ENCODE measurements at places on chromosomes 3 and 15.

DNA sequence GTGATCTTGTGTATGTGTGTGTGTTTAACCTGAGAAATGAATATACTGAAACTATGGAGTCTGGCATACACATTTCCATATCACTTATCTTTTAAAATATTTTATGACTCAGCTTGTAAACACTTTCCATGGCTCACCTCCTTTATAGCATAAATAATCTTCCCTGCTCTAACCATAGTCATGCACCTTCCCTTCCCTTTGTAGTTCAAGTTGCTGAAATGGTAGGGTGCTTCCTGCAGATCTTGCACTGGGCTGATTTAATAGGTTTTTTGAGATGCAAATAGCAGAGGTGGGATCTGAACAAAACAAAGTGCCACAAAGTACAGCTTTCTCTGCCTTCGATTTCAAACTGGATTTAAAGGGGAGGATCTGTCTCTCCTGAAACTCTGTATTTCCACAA lies 712.7 kb upstream of the LMCD1 start:
- no peak for DNase-seq

DNA sequence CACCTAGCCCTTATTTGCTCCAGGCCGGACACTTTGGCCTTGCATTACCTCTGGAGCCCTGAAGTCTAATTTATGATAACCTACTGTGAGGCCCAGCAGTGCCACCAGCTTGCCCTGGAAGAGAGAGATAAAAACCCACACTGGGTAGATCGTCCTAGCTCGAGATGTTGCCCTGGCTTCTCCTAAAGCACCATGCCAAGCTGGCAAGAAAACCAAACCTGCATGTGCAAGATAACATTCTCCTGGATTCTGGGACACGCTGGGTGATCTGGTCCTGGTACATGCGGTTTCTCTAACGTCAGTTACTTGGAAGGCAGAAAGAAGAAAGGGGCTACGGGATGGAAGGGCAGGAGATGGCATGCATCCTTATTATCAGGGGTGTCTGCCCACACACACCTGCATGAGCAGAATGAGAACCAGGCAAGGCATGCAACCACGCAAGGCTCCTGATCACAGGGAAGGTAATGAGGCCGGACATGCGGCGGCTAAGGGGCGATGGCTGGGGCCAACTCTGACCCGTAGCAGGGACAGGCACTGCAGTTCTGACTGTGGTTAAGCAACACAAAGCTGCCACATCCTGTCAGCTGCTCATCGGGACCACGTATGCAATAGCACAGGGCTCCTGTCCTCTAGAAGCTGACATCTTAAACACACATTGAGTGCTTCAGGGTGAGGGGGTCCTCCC lies 73.0 kb downstream of the OXNAD1 start:
- DNase-seq, result no peak

GRCh38 chr15:92638709-92639365 lies 16.7 kb downstream of the FAM174B start:
- DNase-seq, result no peak

DNA sequence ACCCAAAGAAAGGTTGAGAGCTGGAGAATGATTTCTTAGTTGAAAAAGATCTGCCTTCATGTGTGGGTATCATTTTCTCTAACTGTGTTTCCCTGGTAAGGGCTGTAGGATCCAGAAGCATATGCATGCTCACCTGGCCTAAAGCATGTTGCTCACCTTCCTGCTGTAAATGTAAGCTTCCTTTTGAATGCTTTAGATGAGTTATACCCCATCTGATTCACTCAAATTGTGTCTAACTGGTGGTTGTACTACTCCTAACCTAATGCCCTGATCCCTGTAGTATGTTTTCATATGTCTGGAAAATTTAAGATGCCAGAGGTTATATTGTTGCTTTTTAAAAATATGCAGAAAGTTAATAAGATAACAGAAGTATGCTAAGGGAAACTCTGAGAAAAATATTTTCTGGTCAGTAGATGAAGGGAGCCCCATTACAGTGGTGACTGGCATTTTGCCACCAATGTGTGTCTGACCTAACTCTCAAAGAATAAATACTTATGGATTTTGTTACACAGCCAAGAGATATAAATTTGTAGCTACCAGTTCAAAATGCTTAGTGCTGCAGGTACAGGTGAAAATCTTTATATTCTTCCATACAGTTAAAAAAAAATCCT lies 7.7 kb downstream of the FILIP1L start:
- DNase-seq, result no peak

DNA sequence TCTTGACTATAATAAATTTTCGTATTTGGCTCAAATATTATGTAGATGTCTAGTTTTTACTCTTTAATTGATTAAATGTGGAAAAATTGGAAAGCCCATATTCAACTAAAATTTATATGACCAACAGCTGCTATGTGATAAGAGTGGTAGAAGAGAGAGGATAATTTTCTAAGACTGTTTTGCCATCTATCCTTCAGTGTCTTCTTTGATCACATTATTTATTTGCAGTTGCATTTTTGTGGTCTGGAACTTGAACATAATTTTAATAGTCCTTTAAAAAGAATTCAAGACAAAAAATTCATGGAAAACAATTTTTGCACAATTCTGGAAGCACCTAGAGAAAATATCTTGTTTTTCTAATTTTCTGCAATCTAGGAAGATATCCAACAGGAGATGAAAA lies 213.3 kb upstream of the THBS1 start:
- no peak for DNase-seq

GRCh38 chr15:70415398-70415797 lies 317.7 kb upstream of the TLE3 start:
- DNase-seq, result no peak

GRCh38 chr3:144760831-144761230 lies 789.2 kb downstream of the DIPK2A start:
- DNase-seq, result no peak

DNA sequence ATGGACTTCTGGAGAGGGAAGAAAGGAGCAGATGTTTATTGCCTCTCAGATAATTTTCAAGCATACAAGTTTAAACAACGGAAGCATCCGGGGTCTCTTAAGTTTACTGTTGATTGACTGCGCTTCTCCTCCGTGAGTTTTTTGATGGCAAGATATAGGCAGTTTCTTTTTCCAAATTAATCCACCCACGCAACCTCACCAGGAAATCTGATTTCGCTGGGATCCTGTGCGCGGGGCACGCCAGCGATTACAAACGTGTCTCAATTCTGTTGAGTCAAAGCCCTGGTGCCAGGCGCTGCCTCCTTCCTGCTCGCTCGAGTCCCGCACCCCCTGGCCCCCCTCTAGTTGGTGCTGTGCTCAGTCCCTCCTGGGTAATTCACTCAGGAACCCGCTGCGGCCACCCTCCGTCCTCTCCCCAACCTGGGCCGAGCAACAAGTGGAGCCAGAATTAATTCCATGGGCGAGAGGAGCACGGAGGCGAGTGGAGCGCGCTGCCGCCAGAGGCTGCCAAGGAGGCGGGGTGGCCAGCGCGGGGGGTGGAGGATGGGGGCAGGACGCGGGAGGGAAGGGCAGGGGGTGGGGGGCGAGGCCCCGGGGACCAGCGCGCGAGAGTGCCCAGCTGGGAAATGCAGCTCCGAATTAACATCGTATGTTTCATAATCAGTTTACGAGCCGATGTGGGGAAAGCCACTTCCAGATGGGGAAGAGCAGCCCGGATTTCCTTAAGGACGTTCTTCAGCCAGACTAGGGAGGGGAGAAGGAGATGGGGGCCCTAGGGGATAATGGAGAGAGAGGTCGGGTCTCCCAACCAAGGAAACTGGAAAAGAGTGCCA lies 6.0 kb downstream of the WNT5A start:
- DNase-seq, result no peak

DNA sequence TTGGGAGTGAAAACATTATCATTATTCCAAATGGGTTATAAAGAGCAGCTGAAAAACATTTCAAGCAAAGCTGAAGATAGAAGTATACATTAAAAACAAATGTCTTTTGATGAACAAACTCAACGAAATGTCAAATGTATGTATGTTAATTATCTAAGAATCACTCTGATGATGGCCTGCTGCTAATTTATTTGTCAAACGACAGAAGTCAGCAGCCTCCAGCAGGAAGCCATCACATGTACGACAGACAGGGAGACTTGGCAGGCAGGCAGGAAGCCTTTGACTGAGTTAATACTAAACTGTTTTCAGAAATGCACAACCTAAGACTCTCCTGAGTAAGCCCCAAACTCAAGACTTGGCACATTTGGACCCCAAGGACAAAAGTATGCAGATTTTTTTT lies 491.1 kb downstream of the ZNF385D start:
- DNase-seq, result no peak

DNA sequence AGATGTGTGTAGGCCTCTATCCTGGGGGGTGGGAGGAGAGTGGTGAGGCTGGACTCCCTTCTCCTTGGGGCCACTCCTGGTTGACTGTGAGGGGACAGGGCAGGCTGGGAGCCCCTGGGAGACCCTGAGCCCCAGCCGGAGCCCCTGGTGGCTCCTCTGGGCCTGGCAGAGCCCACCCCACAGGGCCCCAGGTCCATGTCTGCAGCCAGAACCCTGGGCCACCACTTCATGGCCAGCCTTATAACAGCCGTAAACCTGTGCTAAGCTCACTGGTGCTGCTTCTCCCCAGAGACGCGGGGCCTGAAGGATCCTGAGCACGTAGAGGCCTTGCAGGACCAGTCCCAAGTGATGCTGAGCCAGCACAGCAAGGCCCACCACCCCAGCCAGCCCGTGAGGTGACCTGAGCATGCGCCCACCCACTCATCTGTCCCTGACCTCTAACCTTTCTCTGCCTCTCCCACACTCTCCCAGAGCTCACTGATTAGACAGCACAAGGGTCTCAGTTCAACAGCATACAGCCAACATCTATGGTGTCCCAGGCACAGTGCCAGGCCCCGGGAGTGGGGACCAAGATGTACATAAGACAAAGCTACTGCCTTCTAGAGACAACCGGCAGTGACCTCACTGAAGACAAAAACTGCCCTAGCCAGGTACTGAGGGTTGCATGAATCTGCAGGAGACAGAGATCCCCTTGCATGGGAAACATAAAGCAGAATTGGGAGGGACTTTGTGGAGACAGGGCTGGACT lies 3.5 kb downstream of the NR2E3 start:
- no peak for DNase-seq

DNA sequence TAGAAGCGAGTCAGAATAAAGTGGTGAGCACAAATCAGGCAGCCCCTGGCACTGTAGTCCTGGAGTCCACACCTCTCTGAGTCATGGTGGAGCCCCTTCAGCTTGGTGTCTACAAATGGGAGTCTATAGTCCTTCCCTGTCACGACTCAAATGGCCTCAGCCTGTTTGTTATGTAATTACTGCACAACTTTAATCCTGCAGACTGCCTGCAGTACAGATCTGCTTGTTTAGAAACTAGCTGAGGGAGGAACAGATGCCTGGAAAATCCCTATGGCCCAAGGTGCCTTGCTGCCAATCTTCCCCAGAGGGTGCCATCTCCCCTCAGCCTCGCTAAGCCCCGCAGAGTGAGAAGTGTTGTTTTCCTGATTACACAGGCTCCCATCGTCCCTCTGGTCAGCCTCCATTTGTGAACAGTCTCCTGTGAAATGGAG lies 3.9 kb upstream of the CXCR6 start:
- no peak for DNase-seq

DNA sequence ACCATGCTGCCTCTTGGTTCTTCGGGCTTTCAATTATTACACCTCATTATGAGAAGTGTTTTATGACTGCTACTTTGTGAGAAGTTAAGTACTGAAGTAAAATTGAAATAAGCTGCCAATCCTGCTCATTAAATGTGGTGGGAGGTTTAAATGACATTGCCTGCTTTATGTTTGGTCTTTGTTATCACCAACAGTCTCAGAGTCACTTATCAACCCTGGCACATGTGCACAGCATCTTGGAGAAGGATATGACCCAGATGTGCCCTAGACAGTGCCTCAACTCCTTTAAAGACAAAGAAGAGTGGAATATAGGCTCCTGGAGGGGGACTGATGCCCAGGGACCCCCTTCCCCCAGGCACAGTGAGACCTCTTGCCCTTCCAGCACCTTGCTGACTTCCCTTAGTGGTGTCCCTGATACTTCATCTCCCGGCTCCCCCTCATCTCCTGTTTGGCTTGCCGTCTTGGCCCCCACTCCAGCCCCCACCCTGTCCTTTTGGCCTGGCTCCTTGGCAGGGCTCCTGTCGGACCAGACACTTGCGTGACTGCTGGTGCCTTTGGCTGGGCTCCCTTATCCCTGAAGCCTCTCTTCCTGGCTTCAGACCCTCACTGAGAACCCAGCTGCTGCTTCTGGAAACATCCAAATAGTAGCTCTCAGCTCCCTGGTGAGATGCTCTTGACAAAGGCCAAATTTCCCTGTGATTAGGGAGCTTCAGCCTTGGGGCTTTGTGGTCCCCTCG lies 39.8 kb downstream of the ARHGAP31 start:
- no peak for DNase-seq

DNA sequence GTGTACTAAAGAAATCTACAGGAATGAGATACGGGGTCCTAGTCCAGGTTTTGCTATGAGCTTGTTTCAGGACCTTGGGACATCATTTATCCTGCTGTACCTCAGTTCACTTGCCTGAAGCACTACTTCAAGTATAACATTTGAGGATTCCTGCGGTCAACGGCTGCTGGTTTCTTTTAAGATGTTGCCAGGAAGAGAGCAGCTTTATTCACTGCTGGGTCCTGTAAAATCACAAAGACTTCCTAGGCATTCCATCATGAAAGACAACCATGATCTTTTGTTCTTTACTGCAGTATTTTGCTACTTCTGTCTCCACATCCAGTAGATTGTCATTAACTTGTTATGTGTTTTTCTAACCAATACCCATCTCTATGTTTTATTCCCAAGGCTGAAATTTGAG lies 61.0 kb upstream of the PYDC2 start:
- DNase-seq, result no peak

- DNase-seq, result no peak
Observed at GRCh38 chr15:79765081-79765480, 131.7 kb downstream of the MTHFS start.

DNA sequence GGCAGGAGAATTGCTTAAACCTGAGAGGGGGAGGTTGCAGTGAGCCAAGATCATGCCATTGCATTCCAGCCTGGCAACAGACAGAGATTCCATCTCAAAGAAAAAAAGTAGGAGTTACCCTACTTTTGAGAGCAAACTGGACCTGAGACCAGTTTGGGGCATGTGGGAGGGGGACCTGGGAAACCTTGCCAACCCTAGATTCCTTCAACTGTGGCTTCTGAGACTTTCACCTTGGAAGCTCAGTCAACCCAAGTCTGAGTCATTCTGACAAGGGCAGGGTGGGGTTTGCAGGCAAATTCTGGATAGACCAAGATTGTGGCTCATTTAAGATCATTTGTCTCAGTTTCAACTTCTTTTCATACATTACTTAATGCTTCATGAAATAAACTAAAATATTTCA lies 23.8 kb upstream of the SIAH2 start:
- no peak for DNase-seq

DNA sequence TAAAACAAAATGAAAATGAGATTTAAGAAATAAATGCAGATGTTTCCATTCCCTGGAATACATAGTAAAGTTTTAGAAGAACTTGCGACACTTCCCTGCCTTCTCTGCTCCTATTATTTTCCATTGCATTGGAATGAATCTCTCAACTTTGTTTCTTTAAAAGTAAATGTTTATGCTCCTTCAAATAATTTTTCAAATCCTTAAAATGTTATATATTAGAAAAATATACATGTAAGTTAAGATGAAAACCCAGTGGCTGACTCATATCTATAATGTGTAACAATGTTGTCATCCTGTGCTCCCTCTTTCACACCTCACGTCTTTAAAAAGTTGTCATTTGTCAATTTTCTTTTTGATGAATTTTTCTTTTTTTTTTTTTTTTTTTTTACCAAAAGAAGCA lies 3.6 kb downstream of the RBMS3 start:
- no peak for DNase-seq
